ENCODE measurements at places on chromosomes 11 and 22.

GRCh38 chr11:27248576-27249509 lies 114.2 kb downstream of the CCDC34 start:
- no peak for DNase-seq

DNA sequence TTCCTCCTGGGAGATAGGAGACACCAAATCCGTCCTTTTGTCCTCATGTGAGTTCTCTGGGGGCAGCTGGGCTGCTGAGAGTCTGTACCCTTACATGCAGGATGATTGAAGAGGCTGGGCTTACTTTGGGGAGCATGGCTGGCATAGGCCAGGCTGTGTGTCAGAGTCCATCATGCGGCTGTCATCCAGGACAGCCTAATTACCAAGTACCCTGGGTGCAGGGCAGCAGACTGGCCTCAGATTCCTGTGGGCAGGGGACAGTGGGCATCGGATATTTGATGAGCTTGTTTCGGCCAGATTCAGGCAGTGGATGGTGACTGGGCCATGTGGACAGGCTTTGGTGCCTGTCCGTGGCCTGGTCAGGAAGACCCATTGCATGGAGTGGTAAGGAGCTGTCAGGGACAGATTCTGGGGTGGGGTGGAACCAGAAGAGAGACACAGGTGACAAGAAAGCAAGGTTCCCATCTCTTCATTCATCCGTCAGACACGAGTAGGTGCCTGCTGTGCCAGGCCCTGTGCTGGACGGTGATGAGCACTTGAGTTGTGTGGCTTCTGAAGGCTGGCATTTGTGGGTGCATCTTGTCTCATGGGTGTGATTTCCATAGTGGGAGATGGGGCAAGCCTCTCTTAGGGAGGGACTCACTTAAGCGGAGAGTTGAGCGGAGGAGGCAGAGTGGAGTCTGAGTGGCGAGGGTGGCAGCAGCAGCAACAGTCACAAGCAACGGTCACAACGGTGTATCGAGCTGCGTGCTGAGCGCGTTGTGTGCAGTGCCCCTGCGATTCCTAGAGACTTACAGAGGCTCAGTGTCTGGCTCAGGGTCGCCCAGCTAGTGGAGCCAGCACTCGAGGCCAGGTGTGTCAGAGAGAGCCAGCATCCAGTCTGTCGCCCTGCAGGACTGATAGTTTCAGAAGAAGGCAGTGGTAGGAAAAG lies 48.7 kb downstream of the TBC1D22A start:
- DNase-seq, result no peak

DNA sequence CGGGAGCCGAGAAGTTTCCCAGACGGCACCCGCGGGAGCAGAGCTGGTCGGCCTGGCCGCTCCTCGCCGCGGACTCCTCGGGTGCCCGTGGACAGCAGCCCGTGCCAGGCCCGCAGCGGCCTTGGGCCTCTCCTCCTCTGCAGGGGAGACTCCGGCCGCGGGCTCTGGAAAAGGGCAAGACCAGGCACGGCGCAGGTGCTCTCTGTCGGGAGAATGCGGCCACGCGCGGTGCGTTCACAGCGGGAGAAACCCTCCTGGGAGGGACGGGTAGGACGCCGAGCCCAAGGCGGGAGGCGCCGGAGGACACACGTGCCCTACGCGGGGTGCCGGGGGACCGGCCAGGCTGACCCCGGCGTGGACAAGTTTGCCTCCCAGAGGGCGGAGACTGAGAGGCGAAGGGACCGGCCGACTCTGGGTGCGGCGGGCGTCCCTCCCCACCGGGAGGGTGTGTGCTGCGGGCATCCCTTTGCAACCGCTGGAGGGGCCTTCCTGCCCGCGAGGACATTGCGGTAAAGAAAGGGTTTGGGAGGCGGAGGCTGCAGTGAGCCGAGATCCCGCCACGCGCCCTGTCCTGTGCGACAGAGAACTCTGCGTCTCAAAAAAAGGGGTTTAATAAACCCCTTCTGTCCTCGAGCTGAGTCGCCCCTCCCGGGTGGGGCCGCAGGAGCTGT lies 2.3 kb downstream of the IFITM1 start:
- DNase-seq, result no peak

- DNase-seq, result no peak
These were observed 41.7 kb downstream of the KIAA1671 start for GRCh38 chr22:24994070-24994763.

DNA sequence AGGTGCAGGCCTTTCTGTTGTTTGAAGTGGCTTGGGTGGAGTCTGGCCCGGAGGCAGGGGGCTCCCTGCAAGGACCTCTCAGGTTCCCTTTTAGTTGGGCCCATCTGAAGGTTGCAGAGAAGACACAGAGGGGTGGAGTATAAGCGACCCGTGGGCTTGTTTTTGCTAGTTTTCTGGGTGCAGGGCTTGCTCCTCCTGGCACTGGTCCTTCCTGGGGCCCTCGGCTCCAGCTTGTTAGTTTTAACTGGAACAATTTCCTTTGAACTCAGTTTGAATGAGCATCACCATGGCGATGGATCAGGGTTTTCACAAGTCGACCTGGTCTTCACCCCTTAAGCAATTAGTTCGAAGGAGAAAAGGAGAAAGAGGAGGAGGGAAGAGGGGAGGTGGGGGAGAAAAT lies 28.5 kb upstream of the OAF start:
- DNase-seq, result no peak

DNA sequence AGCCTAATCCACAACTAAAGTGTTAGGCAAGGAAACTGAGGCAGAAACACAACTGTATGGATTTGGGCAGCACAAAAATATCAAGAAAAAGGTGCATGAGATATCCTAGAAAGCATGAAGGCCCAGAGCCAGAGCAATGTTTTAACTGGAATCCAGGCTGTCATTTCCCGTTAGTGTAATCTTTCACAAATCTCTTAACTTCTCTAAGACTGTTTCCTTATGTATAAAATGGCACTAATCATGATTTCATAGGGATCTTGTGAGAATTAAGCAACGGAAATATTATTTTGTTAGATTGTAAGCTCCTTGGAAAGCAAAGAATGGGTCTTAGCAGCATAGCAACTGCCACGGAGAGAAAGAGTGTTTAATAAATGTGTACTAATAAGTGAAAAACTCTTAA lies 14.7 kb upstream of the SYTL2 start:
- no peak for DNase-seq

- DNase-seq, result no peak
These were observed 6.1 kb upstream of the GRK3 start for GRCh38 chr22:25558341-25558740.

GRCh38 chr11:17437366-17437765 lies 39.3 kb downstream of the ABCC8 start:
- no peak for DNase-seq

DNA sequence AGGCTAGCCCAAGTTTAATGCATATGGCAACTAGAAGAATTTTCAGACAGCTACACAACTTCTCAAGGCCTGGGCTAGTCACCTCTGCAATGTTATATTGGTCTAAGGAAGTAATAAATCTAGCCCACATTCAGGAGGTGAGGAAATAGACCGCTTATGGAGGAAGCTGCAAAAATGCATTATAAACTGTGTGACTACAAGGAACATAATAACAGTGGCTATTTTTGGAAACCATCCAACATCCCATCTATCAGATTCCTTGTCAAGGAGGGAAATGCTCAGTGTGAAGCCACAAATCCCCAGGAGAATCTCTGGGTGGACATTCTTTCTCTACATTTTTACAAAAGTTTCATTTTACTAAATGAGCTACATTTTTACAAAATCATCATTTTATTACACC lies 76.1 kb downstream of the BBOX1 start:
- no peak for DNase-seq

GRCh38 chr11:214083-214482 lies 6.6 kb downstream of the RIC8A start:
- DNase-seq, result no peak

GRCh38 chr11:121448431-121448941 lies 3.6 kb upstream of the SORL1 start:
- DNase-seq, result no peak

DNA sequence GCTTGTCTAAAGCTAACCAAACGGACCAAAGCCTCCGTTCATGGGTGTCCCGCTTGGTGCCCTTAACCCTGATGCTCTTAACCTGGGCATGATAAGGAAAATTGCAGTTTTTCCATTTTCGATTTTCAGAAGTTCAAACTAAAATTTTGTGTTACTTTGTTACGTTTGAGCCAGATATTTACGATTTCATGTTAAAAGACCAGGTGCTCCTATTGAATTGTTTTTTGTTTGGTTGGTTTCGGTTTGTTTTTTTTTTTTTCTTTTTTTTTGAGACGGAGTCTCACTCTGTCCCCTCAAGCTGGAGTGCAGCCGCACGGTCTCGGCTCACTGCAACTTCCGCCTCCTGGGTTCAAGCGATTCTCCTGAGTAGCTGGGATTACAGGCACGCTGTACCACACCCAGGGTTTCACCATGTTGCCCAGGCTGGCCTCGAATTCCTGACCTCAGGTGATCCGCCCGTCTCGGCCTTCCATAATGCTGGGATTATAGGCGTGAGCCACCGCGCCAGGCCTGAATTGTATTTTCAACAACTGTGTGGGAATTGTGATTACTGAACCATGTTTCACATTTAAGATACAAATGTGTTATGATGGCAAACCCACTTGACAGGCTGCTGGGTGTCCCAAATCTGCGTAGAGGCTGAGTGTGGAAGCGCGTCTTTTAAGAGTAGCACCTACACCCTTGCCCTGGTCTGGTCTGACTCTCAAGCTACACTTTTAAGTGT lies 864 bp upstream of the USP28 start:
- no peak for DNase-seq

- DNase-seq, result no peak
These were observed 14.6 kb upstream of the HIKESHI start for GRCh38 chr11:86287468-86287796.

DNA sequence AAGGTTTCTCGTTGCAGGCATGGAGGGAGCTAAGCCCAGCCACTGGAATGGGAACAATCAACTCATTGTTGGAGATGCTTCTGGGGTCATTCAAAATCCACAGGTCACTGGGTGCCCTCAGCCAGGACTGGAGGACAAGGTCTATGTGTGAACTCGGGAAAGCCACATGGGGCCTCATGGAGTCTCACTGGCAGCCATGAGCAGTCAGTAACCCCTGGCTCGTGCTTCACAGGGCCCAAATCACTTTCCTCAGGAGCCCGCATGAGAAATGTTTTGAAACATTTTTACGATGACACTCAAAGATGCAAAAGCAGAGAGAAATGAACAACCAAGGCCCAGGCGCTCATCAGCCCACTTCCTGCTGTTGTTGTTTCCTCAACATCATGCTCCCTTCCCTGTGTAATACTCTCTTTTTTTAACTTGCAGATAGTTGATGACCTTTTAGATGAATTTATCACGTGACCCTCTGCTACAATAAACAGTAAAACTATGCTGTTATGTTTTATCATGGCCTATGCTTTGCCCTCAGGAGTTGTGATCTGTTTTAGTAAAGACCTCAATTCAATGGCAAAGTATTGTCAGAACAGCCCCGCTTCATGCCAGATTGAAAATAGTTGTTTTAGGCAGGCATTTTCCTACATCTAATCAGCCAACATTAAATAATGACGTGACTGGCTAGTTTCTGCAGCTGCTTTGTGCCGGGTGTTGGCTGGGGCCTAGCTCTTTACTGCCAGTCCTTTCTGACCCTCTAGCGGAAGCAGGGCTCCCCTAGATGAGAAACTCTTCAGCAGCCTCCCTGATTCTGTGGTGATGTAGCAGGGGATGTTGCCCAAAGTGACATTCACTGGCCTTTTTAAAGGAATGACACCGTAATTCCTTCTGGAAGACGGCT lies 39.7 kb downstream of the ADAMTS15 start:
- no peak for DNase-seq

DNA sequence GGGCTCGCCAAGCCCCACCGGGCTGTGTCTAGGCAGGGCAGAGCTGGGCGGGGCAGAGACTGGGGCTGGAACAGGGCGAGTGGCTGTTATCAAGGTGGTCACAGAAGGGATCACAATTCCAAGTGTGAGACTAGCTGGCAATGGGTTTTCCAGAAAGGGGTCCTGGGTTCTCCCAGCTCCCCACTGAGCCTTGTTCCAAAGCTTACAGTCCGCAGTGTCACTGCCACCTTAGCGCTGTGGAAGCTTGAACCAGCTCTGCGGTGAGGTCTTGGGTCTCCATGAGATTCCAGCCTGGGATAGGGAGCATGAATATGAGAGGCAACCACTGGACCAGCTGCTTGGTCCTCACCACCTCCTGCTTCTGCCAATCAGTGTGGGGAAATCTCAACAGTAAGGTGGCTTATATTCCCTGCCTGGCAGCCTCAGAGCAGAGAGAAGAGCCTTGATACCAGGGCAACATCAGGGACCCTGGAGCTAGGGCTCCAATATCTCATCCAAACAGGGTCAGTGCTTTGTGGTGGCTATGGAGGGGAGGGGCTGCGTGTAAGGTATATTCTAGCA lies 831 bp downstream of the CD44 start:
- no peak for DNase-seq

GRCh38 chr11:34207487-34208180 lies 102.2 kb downstream of the NAT10 start:
- DNase-seq, result no peak

GRCh38 chr11:1422481-1422880 lies 32.7 kb downstream of the BRSK2 start:
- no peak for DNase-seq

- DNase-seq, result no peak
These were observed 39.7 kb downstream of the FLI1 start for GRCh38 chr11:128733440-128734102.

- no peak for DNase-seq
These were observed 7.6 kb downstream of the CLDN5 start for GRCh38 chr22:19516378-19517170.

- DNase-seq, result no peak
These were observed 83.7 kb upstream of the CHRM4 start for GRCh38 chr11:46475051-46475925.

DNA sequence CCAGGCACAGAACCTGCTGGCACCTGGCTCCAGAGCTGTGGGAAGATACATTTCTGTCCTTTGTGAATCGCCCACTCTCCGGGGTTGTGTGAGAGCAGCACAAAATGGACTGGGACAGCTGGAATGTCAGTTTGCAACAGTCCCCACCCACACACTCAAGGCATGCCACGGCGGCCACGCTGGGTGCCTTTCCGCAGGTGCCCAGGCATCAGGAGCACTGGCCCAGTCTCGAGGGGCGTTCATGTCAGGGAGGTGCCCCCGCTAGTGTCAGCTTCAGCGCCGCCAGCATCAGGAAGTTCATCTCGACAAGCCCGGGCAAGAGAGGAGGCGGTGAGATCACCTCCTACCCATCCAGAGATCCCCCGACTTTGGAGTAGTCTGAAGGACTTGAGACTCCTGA lies 2.1 kb downstream of the TP53AIP1 start:
- DNase-seq, result no peak
